ENCODE measurements at places on chromosomes 16 and 17. TPM values are rescaled to one million over a fixed set of nuclear protein-coding genes. Genes with fewer than 3 reads are reported as not detected.

The TOX3 gene
- total RNA-seq: 20.2 TPM

The MEIOC gene
- total RNA-seq: 3.0 TPM

GRCh38 chr17:66107731-66108130, 84.2 kb downstream of the CEP112 start:
- H3K4me3 ChIP-seq: no peak overlapping the region
- H3K27ac ChIP-seq: no peak overlapping the region
- H3K36me3 ChIP-seq: peaks cover 25% of the 10 kb centered on the region
- no peaks in the 10 kb centered on the region for H3K27me3 ChIP-seq
- DNase-seq: no peak

DNA sequence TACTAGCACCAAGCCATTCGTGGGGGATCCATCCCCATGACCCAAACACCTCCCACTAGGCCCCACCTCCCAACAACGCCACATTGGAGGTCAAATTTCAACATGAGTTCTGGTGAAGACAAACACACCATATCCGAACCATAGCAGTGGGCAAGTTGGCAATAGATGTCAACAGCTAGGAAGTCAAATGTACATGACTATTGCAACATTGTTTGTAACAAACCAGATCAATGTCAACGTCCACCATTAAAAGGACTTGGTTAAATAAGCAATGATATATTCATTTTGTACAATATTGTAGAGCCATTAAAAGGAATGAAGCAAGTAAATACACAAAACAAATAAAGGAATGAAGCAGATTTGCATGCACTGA, 26.5 kb upstream of the CIITA start:
- no peak overlapping the region for H3K27ac ChIP-seq
- H3K36me3 ChIP-seq: no peaks in the 10 kb centered on the region
- no peak overlapping the region for H3K4me3 ChIP-seq
- no peaks in the 10 kb centered on the region for H3K27me3 ChIP-seq
- H3K4me1 ChIP-seq: no peaks in the 10 kb centered on the region

DNA sequence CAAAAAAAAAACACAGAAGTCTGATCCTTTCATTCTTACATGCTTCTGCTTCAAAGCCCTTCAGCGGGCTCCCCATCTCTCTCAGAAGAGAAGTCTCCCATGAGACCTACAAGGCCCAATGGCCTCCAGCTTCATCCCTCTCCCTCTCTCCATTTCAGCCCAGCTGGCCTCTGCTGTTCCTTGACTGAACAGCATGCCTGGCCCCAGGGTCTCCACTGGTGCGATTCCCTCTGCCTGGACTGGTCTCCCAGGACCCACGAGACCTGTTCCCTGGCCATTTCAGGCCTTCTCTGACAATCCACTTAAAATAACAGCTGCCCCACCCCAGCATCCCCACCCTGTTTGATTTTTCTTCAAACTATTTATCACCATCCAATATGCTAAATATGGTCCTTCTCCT, 91.2 kb downstream of the AIPL1 start:
- no peak for DNase-seq
- no peaks in the 10 kb centered on the region for H3K4me1 ChIP-seq
- H3K27me3 ChIP-seq: no peaks in the 10 kb centered on the region

DNA sequence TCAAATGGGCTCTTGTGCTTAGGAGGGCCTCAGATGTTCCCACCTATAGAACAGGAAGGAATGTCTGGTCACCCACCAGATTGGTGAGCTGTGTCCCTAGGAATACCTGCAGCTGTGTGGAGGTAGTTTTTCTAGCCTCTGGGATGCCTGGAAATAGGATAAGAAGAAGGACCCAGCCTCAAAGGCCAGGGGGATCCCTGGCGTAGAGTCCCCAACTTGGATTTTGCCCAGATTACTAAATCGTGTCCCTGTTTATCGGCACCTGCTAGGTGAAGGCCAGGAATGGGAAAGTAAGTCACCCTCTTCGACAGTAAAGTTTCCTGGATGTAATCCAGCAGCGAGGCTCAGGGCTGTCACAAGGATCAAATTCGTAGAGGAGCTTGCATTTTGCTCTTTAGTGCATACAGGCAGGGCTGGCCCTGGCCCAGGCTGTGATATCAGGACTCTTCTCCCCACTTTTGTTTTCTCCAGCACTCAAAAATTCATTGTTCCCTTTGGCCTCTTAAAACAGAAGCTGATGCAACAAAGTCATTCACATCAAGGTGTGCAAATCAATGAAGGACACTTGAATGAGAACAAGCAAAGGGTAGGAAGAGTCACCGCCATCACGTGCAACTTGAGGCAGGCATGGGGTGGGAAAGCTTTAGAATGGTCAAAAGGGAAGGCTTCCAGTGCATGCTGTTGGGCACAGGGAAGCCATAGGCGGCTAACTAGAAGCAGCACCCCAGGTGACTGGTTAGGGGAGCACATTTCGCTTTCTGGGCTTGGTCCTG, 7.5 kb downstream of the SLC13A2 start:
- no peak overlapping the region for H3K27ac ChIP-seq
- no peak overlapping the region for H3K4me3 ChIP-seq
- no peaks in the 10 kb centered on the region for H3K36me3 ChIP-seq
- no peaks in the 10 kb centered on the region for H3K4me1 ChIP-seq
